Activated CD8-positive, alpha-beta memory T cell treated with anti-CD3 and anti-CD28 coated beads for 4 hours (primary cell): ENCODE measurements at places on chromosomes 5 and 9.

GRCh38 chr9:122695696-122696095, 20.8 kb downstream of the OR1L3 start:
- no peak for DNase-seq

- DNase-seq, result no peak
Observed at GRCh38 chr5:73668486-73669111, 42.6 kb downstream of the ARHGEF28 start.

DNA sequence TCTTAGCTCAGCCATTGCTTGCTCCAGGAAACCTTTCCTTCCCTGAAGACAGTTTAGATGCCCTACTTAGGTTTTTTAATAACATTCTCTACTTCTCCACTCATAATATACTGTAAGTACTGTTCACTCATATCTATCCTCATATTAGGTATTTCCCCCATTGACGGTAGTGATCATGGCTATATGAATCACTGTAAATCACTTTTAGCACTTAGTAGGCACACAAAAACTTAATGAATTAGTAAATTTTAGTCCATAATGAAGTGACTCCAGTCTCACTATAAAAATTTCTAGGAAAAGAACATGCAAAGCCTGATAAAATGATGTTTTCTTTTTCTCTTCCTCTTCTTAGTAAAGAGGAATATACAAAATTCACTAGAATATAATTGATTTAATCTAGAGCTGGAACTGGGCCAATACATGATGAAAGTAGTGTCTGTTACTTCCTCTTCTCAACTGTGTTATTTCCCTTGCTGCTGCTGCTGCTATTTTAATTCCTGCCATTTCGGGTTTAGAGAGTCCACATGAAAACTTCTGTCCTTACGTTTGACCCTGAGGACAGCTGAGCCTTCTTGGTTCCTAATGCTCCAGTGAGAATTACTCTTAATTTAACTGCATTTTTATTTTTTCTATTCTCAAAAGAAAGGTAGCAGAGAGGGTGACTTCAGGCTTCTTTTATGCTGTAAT, 73.5 kb downstream of the LNPEP start:
- DNase-seq, result no peak

DNA sequence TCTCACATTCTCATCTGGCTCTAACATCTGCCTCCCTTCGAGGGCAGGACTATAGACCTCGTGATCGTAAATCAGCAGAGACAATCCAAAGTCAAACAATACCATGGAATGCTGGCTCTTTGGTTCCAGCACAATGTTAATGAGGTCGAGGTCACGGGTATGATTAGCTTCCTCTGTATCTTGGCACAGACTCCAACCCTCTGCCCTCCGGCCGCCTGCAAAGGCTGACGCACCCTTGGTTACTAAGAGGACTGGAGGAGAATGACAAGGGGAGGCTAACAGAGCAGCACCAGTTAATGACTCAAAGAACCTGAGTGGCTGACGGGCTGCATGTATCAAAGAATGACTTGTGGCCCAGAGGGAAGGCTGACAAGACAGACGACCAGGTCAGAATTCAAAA, 10.1 kb downstream of the LHFPL2 start:
- no peak for DNase-seq
